ENCODE measurements at places on chromosomes 6 and 20. TPM values are rescaled to one million over a fixed set of nuclear protein-coding genes. Genes with fewer than 3 reads are reported as not detected.

DNA sequence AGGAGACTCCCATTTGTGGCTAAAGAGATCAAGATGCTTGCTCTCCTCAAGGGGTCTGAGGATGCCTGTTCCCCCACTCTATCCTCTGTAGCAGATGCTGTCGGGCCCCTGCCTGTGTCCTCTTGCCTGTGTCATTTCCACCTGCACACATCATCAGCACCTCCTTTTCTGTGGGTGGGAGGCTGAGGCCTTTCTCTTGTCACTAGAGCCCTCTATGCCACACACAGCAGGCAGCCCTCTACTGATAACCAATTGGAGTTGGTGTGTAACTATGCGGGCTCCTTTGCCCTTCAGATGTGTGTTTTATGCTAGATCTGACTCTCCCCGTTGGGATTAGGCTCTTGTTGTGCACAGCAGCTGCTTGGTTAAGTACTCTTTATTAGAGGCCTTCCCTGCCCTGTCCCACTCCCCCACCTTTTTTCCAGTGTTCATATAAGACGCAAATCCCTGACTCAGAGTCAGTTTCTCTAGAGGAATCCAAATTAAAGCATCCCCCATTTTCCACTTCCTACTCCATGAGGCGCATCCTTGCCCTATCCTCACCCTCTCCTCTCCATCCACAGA, 7.7 kb downstream of the TREML2 start:
- no peak for DNase-seq

ARMH2 gene
- not detected for total RNA-seq

TTK gene
- total RNA-seq = 0.32 TPM

DNA sequence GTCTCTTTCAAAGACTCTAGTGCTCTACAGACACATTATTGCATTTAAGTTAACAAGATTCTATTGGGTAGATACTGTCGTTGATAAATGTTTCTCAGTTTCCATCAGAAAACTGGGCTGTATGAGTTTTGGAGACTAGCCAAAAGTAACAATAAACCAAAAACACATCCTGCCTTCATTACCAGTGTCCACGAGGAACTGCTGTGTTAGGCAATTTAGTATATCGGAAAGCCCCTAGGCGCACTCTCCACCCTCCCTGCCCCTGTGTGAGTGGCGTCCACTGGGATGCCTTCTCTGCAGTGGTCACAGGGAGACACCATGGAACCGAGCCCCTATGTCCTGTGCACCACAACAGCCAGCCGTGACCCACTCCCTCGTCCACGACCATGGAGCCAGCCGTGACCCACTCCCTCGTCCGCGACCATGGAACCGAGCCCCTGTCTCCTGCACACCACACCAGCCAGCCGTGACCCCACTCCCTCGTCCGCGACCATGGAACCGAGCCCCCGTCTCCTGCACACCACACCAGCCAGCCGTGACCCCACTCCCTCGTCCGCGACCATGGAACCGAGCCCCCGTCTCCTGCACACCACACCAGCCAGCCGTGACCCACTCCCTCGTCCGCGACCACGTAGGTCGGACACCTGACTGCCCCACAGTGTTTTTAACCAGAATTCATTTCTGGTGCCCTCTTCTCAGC, 35.3 kb downstream of the DLL1 start:
- DNase-seq = no peak

BCL2L1 gene
- 37.7 TPM for total RNA-seq

- peak; percentile 13 for DNase-seq
These were observed 39.6 kb upstream of the NOX3 start for GRCh38 chr6:155495011-155495768.

- no peak for DNase-seq
These were observed 77.2 kb downstream of the PTPN1 start for GRCh38 chr20:50587291-50587961.

- peak; percentile 75 for DNase-seq
These were observed 70.9 kb upstream of the PLEKHG1 start for GRCh38 chr6:150528648-150529285.

- no peak for DNase-seq
These were observed 193.8 kb upstream of the SNX9 start for GRCh38 chr6:157629220-157629619.

SEC63 gene
- total RNA-seq = 68.2 TPM

EMILIN3 gene
- 0.35 TPM for total RNA-seq

DNA sequence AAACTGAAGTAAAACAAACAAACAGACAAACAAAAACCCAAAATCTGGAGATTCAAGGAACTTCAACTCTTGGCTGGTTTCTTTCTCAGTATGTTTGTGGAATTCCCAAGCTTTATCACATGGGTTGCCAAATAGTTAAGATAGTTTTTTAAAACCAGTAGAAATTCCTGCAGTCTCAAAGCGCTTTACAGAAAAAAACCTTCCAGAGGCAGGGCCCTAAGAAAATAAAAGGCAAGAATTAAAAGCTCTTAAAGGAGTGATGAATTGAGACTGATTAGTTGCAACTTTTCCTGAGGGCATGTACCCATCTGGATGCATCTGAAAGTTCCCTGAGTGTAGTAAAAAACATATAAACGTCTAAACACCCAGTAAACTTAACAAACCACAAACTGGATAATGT, 25.9 kb upstream of the PTCHD4 start:
- no peak for DNase-seq

- DNase-seq = no peak
These were observed 67.6 kb downstream of the PHIP start for GRCh38 chr6:79010422-79010821.

All from heart right ventricle (tissue), 16 donors.